Cardiac muscle cell (in vitro differentiated cells and primary cell): ENCODE measurements at places on chromosomes 2 and 18.

GRCh38 chr2:229675569-229675968 lies 38.8 kb downstream of the DNER start:
- no peak for DNase-seq

DNA sequence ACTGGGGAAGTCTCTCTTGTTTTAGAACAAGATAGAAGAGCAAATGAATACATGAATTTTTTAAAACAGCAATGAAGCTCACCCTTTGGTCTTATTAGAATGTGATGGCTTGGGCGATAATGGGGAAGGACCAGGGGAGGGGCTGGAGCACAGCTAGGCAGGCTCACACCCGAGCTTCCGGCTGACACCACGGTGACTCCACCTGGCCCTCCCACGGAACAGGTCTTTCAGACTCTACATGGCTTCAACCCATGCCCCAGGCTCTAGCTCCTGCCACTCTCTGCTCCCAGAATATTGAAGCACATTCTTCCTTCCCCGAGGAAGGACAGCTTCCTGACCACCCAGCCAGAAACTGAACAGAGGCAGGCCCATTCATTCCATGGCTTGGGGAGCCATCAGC lies 127.5 kb upstream of the AGAP1 start:
- no peak for DNase-seq

- no peak for DNase-seq
Measured at GRCh38 chr2:20838016-20838415, 15.1 kb upstream of the LDAH start.

GRCh38 chr2:175068534-175068933 lies 63.4 kb upstream of the CHN1 start:
- no peak for DNase-seq

- DNase-seq: no peak
Measured at GRCh38 chr18:48847807-48848486, 102.8 kb downstream of the SMAD7 start.

DNA sequence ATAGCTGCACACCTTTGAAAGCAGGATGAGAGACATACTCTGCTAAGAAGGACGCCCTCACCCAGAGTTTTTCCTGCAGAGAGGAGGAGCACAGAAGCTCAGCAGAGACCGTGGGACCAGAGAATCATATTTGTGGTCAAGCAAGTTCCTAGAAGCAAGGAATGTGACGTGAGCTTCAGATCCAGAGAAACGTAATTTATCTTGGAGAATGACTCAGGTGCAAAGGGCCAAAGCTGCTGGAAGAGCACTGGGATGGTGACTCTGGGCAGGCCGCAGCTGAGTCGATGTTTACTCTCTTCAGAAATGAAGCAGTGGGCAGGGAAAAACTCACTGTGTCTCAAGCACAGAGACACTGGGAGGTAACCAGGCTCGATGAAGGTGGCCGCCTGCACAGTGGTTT lies 50.1 kb upstream of the IGFBP2 start:
- DNase-seq: peak; percentile 62

GRCh38 chr2:128399690-128400291 lies 81.1 kb upstream of the HS6ST1 start:
- DNase-seq: no peak

DNA sequence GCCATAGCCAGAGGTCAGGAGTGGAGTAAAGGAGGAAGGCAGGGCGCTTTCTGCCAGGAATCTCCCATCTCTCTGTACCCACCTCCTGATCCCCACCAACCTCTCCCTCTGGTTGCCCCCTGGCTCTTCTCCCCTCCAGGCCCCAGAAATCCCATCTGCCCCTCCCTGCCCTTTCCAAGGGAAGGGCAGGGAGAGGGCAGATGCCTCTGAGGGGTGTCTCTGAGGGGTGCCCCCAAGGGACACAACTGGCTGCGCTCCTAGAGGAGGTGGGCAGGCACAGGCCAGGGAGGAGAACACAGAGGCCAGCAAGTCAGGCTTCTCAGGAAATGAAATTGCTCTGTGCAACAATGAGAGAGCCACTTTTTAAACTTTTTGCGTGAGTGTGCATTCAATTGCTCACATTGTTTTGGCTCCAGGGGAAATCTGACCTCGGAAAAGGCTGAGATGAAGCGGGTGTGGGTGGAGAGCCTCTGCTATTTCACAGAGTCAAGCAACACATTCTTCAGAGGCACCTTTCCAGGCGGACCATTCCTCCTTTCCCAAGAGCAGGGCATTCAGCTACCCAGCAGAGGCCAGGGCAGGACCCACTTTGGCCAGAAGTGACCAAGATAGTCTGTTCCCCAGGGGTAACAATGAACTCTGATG lies 125.5 kb downstream of the SMAD7 start:
- peak; percentile 68 for DNase-seq

GRCh38 chr2:197207598-197207997 lies 103.0 kb downstream of the ANKRD44 start:
- DNase-seq: no peak

DNA sequence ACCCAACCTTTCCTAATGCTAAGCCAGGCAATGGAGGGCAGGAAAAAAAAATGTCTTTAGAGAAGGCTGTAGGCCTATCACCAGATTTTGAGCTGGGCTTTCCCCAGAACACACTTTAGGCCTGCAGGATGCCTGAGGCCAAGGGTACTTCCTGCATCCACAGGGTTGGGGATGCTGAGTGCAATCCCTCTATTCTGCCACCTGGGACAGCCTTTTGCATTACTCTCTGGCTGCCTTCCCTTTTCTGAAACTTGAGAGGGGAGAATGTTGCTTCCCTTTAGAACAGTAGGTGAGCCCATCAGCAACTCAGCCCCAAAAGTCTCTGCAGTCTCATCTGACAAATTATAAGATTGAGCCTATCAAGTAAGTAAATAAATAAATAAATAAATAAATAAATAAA lies 195.2 kb downstream of the SLC8A1 start:
- peak; percentile 20 for DNase-seq

- DNase-seq: no peak
Measured at GRCh38 chr2:1509271-1510065, 96.2 kb downstream of the TPO start.

- DNase-seq: no peak
Measured at GRCh38 chr2:74573747-74574562, 19.4 kb downstream of the DOK1 start.

GRCh38 chr2:65017335-65017734 lies 28.1 kb downstream of the SLC1A4 start:
- DNase-seq: peak; percentile 35

DNA sequence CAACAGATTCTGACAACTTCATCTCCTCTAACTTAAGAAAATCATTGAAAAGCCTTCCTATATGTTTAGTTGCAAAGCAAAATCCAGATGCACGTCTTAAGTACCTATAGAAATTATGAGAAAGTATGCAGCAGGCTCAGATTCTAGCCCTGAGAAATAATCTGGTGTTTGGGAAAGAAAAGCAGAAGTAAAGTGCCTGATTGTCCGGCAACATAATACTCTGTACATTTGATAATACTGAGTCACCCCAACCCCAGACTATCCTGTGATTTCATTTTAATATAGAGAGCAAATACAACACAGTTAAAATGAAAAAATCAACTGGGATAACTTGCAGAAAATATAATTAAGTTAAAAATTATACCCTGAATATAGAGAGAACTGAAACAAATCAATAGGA lies 13.5 kb downstream of the RFX8 start:
- no peak for DNase-seq

DNA sequence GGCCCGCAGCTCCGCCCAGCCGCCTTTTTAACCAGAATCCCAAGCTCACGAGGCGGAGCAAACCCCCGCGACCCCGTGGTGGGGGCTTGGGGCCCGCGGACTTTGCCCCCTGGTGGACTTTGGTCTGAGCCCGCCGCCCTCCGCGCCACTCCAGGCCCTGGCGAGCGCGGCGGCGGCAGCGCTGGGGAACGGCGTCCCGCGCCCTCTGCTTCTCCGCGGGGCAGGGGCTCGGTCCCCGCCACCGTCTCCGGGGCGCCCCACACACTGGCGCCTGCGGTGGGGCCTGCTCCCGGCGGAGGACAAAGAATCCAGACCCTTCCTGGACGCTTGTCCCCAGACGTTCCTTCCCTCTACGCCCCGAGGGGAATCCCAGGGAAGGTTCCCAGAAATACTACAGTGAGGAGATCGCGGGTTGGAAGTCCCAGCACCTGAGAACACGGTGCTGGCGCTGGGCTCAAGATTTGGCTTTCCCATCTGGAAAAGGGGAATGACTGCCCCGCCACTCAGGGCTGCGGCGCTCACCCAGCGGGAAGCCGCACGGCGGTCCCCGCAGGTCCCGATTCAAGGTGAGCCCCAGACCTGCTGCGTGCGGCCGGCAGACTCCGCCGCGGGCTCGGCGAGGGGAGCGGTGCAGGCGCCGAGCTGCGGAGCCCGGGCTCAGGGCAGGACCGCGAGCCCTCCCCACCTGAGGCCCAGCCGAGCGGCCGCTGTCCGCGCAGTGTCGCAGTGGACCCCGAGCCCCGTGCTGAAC lies at the start of gene HAAO:
TSS of gene HAAO (minus strand) at position 1 of the 751 bp plus-strand sequence. CDS start 47 bp downstream, outside the sequence.
- DNase-seq: peak; percentile 54

GRCh38 chr2:172085460-172086159 lies at the start of gene DLX1:
TSS of gene DLX1 (plus strand) at chr2:172085507. CDS start at chr2:172085678, 171 bp downstream.
- no peak for DNase-seq

DNA sequence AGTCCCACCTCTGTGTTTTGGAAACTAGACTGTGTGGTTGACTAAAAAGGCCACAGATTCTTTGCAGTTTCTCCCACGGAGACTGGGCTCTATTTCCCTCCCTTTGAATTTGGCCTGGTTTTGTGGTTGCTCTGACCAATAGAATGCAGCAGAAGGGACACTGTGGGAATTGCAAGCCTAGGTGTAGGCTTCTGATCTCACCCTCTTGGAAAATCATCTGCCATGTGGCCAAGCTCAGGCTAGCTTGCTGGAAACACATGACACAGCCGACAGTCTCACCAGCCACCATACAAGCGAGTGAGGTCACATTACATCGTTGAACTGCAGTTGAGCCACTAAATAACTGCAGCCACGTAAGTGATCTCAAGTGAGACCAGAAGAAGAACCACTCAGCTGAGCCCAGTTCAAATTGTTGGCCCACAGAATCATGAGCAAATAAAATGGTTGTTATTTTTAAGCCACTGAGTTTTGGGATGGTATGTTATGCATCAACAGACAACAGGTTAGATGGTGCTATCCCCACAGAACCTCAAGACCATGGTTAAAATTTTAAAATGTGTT lies 319.1 kb upstream of the MEX3C start:
- DNase-seq: no peak

DNA sequence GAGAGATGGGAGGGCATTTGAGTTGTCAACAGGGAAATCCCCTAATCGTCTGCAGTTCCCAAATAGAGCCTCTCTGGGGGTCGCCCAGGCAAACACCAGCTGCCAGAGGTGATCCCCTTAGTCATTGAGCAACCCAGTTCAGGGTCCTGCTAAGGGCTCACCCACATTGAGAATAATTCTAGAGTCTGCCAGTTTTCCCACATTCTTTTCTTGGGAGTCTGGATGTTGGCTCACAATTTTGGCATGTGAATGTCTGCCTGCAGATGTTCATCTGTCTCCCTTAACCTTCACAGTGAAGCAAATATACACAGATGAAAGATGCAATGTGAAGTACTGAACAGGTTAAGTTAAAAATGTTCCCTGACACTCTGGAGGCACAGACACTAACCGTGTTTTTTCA lies 11.4 kb upstream of the SMIM21 start:
- DNase-seq: no peak

- DNase-seq: no peak
Measured at GRCh38 chr2:233307565-233307964, at the start of gene SAG. TSS of gene SAG (plus strand) at chr2:233307816. CDS start at chr2:233309190, 1,374 bp downstream.

- DNase-seq: peak; percentile 29
Measured at GRCh38 chr2:10432311-10433181, 15.6 kb downstream of the ODC1 start.

DNA sequence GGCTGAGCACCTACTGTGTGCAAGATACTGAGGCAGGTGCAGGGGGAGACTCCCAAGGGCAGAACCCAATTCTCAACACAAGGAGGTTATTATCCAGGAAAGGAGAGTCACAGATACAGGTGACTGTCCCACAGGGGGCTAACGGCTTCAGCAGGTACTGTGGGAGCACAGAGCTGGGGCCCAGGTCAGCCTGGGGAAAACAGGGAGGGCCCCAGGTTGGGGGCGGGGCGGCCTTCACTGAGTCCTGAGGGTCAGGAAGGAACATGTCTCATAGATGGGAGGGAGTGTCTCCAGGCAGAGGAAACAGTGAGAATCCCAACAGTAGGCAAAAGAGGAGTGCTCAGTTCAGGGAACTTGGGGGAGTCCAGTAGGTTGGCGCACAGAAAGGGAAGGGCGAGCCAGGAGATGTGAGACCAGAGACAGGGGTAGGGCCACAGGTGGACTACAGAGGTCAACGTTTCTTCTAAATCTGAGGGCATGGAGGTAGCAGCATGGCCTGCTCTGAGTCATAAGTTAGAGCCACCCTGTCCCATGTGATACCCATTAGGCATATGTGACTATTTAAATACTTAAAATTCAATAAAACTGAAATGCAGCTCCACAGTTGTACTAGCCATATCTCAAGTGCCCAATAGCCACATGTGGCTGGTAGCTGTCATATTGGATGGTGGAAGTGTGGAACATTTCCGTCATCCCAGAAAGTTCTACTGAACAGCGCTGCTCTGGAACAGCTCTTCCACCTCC lies 157.2 kb downstream of the TTC32 start:
- no peak for DNase-seq

DNA sequence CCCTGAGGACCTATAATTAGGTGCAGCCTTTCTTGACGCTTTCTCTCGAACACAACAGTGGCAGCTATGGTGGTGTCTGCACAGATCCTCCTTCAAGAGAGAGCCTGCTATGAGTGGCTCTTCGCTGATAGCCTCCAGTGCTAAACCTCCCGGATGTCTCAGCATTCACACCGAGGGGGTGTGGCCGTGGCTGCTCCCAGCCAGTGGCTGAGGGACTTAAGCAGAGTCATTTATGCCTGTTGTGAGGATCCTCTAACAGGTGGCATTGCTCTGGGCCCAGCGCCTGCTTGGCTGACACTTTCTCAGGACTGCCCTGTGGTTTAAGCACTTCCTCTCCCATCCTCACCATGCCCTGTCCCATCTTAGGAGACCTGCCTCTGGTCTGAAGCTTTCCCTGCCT lies 592.0 kb upstream of the LRRTM1 start:
- no peak for DNase-seq

GRCh38 chr2:8298783-8299182 lies 383.1 kb upstream of the ID2 start:
- peak; percentile 41 for DNase-seq

- no peak for DNase-seq
Measured at GRCh38 chr2:19274439-19274838, 84.0 kb downstream of the OSR1 start.

- DNase-seq: no peak
Measured at GRCh38 chr18:66995270-66995669, 391.4 kb upstream of the CDH19 start.

DNA sequence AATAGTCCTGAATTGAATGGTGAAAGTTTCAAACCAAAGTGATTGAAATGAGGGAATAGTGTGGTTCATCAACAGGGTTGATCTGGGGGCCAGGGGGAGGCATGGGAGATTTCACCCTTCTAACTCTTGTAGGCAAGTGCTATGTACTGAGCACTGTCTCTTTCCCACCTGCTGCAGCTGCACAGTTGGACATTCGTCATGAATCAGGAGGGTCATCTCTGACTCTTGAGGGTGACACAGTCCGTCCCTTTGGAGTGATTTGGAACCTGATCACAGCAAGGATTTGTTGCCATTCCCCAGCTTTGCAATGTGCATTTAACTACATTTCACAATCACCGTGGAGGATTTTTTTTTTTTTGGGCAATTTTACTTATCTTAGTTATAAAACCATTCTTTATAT lies 224.6 kb downstream of the PHLPP1 start:
- DNase-seq: no peak

- DNase-seq: no peak
Measured at GRCh38 chr18:25621144-25621543, 269.2 kb upstream of the ZNF521 start.
